ENCODE measurements at places on chromosomes 12 and 14.

DNA sequence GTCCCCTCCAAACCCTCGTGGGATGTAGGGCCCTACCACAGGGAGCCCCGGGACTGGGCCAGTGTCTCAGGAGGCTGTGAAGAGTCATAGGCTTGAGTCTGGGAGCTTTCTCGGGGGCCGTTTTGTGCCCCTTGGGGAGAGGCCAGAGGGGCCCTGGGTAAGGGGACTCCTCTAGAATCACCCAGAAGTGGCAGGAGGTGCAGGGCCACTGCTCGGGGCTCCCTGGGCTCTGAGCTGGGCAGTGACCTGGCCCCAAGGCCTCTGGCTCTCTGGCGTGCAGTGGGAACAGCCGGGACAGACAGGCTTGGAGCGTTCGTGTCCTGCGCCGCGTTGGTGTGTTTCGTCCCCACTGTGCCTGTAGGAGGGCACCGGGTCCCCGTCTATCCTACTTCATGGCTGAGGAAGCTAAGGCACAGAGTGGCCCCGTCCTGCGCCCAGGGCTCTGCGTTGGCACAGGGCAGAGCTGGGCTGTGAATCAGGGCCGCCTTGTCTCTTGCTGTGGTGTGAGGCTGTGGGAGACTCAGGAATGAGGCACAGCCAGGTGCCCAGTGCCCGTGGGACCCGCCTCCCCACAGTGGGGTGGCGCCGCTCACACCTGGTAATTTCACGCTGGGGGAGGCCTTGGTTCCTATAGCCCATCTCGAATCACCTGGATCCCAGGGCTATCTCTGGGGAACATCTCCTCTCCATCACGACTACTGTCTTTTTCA is 23.8 kb upstream of the KIF26A start:
- no peak for DNase-seq

GRCh38 chr14:104274806-104275205 is 136.4 kb downstream of the KIF26A start:
- DNase-seq: peak; percentile 5

GRCh38 chr12:16555630-16556029 is 50.3 kb downstream of the LMO3 start:
- no peak for DNase-seq

- DNase-seq: no peak
Measured at GRCh38 chr14:39442293-39442692, 10.1 kb upstream of the FBXO33 start.

Measured in inflammatory macrophage treated with lipopolysaccharide for 1 hour (primary cell).